Caudate nucleus (tissue), 63 donors: ENCODE measurements at places on chromosomes 7 and 10.

DNA sequence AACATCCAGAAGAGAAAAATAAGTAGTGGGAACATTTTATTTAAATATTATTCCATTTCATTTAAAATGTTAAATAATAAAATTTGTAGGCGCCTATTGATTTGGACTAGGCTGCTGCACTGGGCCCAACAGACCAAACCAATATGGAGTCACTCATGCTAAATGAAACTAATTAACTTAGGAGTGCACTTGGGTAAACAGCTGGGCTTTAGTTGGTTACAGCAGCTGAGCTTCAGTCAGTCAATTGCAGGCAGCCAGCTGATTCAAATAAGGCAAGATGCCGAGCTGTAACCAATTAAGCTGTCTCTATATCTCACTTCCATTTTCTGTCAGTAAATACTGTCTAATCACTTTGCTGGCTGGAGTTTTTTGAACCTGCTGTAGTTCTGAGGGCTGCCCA is 102.1 kb upstream of the WDR11 start:
- no peak for DNase-seq

DNA sequence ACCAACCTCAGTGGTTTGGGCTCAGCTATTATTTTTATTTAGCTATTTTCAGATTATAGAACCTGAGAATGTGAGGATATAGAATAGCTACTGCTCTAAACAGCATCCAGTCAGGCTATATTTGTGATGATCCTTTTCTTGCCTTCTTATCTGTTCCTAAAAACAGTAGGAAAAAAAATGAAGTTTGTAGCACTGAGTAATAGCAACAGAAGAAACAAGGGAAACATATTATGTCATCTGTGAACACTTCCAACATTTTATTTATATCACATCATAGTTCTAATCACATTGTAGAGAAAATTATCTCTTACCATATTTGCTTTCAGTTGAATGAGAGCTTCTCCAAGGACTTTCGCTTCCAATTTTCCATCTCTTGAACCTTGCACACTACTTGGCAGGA is 229.6 kb upstream of the PTPRZ1 start:
- DNase-seq: no peak

- no peak for DNase-seq
Observed at GRCh38 chr10:90481326-90481923, 376.4 kb downstream of the HTR7 start.

- DNase-seq: no peak
Observed at GRCh38 chr10:88346144-88346977, 236.8 kb downstream of the RNLS start.

GRCh38 chr7:7931626-7932025 is 37.0 kb upstream of the GLCCI1 start:
- no peak for DNase-seq

DNA sequence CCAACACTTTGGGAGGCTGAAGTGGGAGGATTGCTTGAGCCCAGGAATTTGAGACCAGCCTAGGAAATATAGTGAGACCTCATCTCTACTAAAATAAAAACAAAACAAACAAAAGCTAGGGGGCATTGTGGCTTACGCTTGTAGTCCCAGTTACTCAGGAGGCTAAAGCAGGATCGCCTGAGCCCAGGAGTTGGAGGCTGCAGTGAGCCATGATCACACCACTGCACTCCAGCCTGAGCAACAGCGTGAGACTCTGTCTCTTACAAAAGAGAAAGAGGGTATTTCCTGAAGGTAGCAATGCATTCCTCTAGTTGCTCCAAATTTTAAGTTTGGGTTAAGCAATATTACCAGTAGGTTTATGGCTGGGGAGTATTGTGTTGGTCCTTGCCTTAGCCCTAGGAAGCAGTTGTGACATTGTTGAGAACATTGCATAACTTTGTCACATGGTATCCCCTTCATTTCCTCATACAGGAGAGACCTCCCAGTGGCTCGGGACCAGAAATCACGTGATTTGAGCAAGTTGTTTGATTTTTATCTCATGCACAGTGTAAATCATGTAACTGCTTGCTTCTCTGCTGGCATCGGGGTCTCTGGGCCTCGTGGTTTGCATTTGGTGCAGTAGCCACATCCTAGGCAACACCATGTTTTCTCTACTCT is 23.3 kb upstream of the SMARCD3 start:
- DNase-seq: no peak
